Activated naive CD4-positive, alpha-beta T cell treated with anti-CD3 and anti-CD28 coated beads for 36 hours (primary cell): ENCODE measurements at places on chromosomes 2 and 18. TPM values are rescaled to one million over a fixed set of nuclear protein-coding genes. Genes with fewer than 3 reads are reported as not detected.

GRCh38 chr18:44883671-44884070, 203.0 kb downstream of the SETBP1 start:
- peaks cover 14% of the 10 kb centered on the region for H3K4me1 ChIP-seq
- DNase-seq: no peak
- H3K27me3 ChIP-seq: peaks cover 9% of the 10 kb centered on the region
- no peaks in the 10 kb centered on the region for H3K36me3 ChIP-seq
- H3K27ac ChIP-seq: no peak overlapping the region

DNA sequence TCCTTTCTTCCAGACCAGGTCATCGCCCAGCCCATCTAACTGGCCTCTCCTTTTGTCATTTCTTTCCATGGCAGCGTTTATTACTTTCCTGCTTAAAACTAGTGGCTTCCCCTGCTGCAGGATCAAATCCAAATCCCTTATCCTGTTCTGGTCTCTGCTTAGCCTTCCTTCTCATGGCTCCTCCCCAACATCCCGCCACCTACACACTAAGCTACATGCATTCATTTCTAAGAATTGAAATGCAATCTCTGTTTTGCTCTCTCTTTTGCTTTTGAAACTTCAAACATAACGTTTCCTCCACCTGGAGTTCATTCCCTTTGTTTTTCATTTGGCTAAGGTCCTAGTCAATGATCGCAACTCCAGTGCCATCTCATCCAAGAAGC, 18.0 kb upstream of the DPP4 start:
- DNase-seq: no peak

ANKRD62 gene
- total RNA-seq: not detected

GRCh38 chr2:101741775-101742520, 44.4 kb downstream of the MAP4K4 start:
- peak overlapping the region; percentile 28 for H3K27ac ChIP-seq
- no peak overlapping the region for H3K4me3 ChIP-seq
- no peaks in the 10 kb centered on the region for H3K27me3 ChIP-seq
- no peak for DNase-seq
